ENCODE measurements at places on chromosomes 12 and 14.

DNA sequence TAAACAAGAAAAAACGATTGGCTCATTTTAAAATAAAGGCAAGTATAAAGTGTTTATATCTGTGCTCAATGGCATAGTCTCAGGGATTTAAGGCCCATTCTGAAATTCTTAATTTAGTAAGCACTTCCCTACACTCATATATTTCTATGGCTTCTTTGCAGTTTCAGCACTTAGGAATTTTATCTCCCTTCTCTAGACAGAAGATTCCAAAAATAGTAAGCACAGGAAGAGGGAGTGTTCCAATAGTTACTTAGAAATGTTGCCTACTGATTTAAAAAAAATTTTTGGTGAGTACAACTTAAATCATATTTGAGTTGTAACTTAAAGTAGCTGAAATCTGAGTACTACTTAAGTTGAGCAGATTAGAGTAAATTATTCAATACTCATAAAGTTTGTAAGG lies 19.8 kb downstream of the INSM2 start:
- DNase-seq = no peak

- DNase-seq = peak; percentile 83
These were observed 53.8 kb downstream of the PHETA1 start for GRCh38 chr12:111314953-111315539.

DNA sequence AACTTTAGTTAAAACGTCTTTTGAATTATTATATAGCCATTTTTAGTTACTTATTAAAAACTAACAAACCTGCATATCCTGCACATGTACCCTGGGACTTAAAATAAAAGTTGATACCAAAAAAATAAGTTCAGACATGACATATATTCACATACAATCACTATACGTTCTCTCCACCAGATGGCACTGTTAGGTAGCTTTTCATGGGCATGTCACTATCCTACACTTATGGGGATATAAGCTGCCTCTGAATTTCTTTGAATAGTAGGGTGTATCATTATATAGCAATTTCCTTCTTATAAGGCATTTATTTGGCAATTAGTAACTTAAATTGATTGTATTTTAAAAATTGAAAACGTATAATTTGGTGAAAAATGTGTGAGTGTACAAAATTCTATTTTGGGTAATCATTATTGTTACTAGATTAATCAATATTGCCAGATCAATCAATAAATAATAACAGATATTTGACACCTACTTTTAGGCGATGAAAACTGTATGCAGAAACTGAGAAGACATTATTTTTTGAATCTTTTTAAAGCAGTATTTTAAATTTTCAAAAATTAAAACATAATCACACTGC lies 31.8 kb upstream of the OR10A7 start:
- DNase-seq = peak; percentile 95

DNA sequence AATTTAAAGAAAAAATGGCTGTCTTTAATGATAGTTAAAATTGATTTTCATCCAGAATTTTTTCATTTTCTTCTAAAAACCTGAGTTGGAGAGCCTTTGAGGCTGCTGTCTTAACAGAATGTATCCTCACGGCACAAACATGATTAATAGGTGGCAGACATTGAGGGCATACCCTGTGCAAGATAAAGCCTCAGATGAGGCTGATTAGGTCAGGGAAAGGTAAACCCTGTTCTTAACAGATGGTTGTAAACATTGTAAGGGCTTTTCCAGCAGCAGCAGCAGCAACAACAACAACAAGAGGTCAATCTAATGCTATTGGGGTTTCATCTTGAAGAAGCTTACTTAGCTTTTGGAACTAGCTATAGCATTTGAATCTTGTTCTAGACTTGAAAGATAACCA lies 17.4 kb downstream of the GNG2 start:
- no peak for DNase-seq

DNA sequence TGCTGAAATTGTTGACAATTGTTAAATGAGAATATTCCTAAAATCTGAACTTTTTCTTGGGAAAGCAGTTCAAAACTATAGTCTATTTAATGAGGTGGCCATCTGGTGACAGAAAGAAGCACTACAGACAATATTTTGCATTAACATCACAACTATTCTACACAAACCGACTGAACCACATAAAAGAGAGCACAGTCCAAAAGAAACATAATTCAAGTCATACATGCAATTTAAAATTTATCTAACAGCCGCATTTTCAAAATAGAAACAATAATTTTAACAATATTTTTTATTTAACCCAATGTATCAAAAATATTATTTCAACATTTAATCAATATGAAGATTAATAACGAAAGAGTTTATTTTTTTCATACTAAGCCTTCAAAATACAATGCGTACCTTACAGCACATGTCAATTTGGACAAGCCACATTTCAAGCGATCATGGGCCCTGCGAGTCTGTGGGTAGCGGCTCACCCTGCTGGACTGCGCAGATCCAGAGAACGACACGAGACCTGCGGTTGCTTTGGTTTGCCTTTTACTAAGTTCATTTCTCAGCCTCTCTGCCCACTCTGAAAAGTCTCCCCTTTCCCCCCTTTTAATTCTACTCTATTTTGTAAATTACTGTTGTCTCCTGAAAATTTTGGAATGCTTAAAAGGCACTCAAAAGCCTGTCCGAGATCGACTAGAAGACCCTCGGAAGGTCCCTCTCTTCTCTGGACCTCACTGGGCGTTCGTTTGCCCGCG lies 947 bp upstream of the LRRC9 start:
- DNase-seq = peak; percentile 29

DNA sequence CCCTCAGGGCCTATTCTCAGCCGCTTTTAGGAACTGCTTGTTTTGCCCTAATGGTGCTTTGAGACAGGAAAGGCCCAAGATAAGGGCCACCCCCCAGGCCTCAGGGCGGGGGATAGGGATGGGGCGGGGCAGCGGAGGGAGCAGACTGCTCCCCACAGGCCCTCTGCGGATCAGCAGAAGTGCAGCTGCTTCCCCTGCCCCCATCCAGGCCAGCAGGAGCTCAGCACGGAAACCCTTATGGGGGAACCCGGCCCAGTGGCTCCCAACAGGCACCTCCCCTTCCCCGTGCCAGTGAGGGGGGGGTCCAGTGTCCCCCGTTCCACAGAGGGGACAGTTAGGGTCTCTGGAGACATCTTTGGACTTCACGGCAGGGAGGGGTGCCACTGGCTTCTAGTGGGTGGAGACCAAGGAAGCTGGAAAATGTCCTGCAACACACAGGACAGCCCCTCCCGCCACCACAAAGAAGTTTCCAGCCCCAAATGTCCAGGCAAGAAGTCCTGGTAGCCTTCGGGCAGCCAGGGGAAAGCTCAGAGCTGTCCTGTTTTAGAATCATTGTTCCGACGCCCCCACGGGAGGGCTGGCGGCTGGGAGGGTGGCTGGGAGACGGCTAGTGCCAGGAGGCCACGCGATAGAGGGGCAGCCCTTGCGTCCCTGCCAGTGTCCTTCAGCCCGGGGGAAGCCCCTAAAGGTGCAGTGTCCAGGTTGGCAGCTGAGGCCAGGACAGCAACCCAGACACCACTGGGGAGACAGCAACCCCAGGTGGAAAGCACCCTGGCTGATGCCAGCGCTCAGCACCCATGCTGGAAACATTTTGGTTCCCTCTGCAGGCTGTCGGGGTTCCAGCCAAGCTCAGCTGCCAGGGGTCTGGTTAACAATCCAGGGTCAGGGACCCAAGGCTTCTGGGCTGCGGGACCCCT lies 10.4 kb upstream of the GPR132 start:
- peak; percentile 72 for DNase-seq
